ENCODE measurements at places on chromosomes 16 and 17.

DNA sequence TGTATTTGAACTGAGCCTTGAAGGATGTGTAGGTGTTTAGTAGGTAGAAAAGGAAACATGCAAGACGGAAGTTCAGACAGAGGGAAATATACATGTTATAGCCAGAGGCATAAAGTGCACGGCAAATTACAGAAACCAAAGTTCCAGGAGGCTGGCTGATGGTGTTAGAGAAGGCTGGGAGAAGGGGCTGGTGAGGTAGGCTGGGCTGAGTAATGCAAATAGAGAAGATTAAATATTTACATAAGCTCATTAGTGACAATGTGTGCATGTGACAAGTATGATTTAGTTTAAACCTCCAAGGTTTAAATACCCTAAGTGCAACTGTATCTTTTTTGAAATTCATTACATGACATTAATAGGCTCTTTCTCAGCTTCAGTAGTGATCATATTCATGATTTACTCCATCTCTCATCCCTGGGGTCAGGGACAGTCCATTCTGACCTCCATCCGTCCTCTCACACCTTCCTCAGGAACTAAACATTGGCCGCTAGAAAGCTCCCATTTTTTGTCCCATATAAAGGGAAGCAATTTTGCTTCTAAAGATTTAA is 399.8 kb upstream of the SALL1 start:
- no peak for DNase-seq

DNA sequence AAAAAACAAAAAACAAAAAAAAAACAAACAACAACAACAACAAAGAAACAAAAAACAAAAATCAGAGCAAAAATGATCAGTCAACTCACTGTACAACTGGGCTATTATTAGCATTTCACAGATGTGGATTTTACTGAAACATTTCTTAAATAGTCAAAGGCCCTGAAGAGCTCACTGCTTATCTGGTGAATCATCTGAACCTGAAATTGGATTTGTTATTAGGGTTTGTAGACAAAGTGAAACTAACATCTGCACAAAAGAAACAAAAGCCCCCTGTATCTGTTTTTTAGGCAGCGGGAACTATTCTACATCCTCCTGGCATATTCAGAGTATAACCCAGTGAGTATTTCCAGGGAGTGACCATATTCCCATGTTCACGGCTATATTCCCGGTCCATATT is 32.6 kb upstream of the KSR1 start:
- no peak for DNase-seq

GRCh38 chr17:77343031-77343800 is 202.4 kb downstream of the SEC14L1 start:
- DNase-seq = no peak

- no peak for DNase-seq
Measured at GRCh38 chr17:31089471-31089870, 5.3 kb upstream of the NF1 start.

GRCh38 chr17:39834017-39834416 is 30.1 kb downstream of the IKZF3 start:
- DNase-seq = no peak

GRCh38 chr17:80922580-80923160 is 69.0 kb upstream of the CHMP6 start:
- no peak for DNase-seq

DNA sequence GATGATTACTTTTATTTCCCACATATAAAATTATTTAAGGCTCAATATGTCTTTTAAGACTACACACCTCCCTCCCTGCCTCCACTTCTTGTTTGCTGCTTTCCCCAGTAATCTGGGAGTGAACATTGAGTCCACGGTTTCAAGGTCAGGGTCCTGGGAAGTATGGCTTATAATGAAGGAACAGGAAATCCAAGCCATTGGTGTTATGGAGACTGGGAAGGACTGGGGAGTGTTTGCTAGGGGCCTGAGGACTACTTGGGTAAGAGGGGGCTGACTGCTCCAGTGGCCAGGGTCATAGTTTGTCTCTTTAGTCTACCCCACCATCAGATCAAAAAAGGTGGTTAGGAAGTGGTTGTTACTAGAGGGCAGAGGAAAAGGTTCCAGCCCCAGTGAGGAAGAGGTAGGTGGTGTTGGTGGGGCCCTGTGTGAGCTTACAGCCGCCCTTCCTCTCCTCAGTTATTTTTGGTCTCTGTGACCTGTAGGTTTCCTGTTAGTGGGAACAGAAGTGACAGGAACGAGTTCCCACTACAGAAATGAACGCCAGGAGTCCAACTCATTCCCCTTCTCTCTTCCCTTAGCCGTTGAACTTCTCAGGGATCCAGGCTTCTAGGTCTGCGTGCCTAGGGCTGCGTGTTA is 742 bp upstream of the SLC16A13 start:
- no peak for DNase-seq

GRCh38 chr16:80527297-80527696 is 13.5 kb upstream of the DYNLRB2 start:
- no peak for DNase-seq

DNA sequence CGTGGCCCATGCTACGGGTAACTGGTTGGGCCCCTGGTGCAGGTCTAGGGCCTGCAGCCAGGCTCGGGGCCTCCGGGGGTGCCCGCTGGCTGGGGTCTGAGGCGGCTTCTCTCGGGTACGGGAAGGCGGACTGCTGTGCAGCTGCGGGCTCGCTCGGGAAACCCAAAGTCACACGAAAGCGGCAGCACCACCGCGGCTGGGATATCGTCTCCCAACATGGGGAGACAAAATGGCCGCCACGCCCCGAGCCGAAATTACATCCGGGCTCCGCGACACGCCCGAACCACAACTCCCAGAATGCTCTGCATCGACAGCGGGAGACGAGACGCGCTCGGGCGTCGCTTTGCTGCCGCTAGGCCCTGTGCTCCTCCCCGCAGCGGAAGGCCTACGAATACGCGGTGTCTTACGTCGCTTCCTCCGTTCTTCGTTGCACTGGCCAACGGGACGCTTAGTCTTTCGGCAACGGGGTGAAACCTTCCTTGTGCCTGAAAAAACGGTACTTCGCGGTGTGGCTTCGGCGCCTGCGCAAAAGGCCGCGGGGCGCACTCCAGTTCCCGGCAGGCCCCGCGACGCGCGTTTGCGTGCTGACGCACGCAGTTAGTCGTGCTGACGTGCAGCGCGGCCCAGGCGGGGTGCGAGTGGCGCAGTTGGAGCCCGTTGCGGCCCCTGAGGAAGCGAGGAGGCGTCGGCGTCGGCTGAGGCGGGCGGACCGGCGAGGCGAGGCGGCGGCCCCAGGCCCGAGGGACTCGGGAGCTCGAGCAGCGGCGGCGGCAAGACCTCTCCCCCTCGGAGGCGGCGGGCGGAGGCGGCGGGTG is at the start of gene SRRM2:
TSS of gene SRRM2 (plus strand) at position 604 of the 815 bp plus-strand sequence. CDS start 3,727 bp downstream, outside the sequence.
- DNase-seq = peak; percentile 74

- no peak for DNase-seq
Measured at GRCh38 chr17:43877451-43878155, 29.7 kb downstream of the MPP2 start.

- DNase-seq = no peak
Measured at GRCh38 chr17:2157675-2158395, 102.9 kb downstream of the HIC1 start.

DNA sequence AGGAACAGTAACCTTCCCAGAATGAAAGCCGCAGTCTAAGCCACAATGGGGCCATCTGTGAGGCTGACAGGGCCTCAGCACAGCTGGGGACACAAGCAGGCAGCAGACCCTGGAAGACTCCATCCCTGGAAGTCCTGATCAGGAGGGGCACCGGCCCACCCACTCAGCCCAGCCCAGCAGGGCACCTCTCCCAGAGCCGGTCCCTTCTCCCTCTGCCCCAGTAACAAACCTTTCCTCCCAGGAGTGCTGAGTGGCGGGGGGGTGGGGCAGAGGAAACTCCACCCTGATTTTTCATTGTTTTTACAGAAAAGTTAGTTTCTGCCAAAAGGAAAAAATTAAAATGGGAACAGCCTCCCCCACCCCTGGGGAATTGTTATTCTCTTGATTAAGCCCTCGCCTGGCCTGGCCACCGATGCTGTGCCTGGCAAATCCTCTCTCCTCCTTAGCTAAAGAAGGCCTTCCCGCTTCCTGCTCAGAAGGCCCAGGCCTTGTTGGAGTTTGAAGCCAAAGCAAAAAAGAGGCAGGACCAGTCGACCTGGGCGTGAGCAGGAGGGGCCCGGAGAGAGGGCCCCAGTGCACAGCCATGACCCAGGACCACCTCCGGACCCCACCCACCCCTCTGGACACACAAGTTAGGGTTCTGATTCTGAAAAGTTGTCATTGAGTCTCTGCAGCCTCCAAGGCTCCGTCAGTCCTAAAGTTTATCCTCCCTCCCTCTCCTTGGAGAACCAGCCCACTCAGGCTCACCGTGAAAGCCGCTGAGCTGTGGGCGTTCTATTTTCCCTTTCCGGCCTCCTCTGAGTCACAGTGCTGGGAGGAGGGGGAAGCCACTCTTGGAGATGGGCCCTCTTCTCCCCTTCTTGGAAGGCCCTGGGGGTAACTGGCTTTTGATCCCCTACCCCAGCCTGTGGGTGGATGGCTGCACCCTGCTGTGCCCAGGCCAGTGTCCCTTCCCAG is 128.4 kb upstream of the TNRC6C start:
- DNase-seq = no peak

DNA sequence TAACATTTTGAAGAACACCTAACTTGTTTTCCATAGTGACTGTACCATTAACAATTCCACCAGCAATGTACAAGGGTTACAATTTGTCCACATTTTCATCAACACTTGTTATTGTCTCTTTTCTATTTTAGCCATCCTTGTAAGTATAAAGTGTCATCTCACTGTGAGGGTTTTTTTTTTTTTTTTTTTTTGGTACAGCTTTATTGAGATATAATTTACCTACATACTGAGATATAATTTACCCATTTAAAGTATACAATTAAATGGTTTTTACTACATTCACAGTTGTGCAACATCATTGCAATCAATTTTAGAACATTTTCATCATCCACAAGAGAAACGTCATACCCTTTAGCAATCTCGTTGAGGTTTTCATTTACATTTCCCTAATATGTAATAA is 17.9 kb upstream of the TMIGD1 start:
- DNase-seq = no peak

DNA sequence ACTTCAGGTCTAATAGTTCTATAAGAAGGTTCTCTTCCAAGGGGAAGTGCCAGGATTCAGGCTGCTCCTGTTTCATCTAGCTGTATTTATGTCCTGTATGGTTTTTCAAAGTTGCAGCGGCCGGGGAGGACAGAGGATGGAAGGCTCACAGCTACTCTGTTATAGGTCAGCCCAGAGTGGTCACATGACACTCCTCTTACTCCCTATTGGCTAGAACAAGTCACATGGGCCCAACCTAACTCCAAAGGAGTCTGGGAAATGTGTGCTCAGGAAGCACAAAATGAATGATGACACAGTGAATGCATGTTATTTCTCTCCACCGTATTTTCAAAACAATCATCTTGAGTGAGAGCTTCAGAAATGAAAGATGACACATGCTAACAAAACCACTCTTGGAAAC is 645.1 kb upstream of the RBFOX1 start:
- DNase-seq = no peak

- DNase-seq = no peak
Measured at GRCh38 chr17:67477687-67478086, 100.6 kb downstream of the PITPNC1 start.

DNA sequence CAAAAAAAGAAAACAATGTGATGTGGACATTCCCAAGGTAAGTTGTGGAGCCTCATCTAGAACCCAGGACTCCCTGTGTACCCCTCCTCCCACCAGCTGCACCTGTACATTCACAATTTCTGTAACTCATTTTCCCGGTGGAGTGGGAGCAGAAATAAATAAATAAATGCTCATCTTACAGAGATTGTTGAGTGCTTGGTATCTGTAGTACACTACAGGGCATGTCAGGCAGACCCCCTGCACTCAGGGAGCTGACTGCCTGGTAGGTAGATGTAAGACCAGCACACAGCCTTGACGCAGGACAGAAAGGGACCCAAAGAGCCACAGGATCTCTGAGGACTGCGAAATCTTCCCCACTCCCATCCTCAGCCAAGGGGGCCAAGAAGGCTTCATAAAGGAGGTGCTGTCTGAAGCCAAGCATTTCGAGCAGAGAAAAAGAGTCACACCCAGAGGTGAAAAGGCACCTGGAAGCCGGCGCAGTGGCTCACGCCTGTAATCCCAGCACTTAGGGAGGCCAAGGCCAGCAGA is 6.5 kb downstream of the EIF1 start:
- no peak for DNase-seq

- no peak for DNase-seq
Measured at GRCh38 chr16:56649271-56649670, 2.4 kb upstream of the MT1B start.

DNA sequence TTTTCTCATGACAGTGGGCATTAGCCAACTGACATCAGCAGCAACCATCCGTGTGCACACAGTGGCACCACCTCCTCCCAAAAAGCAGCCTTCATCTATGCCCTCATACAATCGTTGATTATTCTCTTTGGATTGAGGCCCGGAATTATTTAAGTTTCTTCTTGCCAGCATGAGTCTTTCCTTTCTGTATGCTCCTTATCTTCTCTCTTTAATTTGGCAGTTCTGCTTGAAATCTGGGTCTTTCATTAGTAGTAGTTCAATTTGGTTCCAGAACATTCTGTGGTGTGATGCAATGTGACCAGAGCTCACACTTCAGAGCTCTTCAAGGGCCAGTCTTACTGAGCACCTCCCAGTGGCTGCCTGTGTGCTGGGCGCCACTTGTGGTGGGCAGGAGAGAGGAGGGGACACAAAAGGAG is 52.2 kb upstream of the STH start:
- no peak for DNase-seq

DNA sequence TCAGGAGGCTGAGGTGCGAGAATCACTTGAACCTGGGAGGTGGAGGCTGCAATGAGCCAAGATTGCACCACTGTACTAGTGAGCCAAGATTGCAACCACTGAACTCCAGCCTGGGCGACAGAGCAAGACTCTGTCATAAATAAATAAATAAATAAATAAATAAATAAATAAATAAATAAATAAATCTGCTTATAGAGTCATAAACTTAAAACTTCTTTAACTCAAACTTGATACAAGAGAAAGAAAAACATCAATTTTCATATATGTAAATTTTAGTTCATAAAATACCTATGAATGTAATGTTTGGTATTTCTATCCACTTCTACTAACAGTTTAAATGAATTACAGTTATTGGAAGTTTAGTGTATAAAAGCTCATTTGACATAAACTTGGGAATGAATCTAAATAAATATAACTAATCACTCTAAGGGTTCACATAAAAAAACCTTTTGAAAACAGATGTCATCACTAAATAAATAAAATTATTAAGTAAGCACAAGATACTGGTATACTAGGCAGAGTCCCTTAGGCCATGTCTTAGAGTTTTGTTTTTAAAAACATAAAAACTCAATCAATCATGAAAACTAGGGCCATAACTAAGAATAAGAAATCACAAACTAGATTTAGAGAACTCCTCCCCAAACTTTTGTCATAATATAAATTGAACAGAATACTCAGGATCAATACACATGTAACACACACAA is 54.1 kb downstream of the SMURF2 start:
- DNase-seq = no peak

- no peak for DNase-seq
Measured at GRCh38 chr16:89335803-89336485, 118.4 kb downstream of the ZNF778 start.

GRCh38 chr17:33142705-33143299 is 150.3 kb downstream of the ASIC2 start:
- DNase-seq = no peak

GRCh38 chr17:15492791-15493692 is 25.6 kb upstream of the CDRT4 start:
- DNase-seq = no peak
